AG10803 (cell line): ENCODE measurements at places on chromosomes 13 and 19.

GRCh38 chr13:34430294-34430693 is 511.8 kb upstream of the NBEA start:
- peak; percentile 83 for DNase-seq

GRCh38 chr13:78194904-78195639 is 276.4 kb upstream of the EDNRB start:
- DNase-seq: peak; percentile 16

GRCh38 chr19:11247391-11247790 is 8.0 kb downstream of the ANGPTL8 start:
- no peak for DNase-seq

DNA sequence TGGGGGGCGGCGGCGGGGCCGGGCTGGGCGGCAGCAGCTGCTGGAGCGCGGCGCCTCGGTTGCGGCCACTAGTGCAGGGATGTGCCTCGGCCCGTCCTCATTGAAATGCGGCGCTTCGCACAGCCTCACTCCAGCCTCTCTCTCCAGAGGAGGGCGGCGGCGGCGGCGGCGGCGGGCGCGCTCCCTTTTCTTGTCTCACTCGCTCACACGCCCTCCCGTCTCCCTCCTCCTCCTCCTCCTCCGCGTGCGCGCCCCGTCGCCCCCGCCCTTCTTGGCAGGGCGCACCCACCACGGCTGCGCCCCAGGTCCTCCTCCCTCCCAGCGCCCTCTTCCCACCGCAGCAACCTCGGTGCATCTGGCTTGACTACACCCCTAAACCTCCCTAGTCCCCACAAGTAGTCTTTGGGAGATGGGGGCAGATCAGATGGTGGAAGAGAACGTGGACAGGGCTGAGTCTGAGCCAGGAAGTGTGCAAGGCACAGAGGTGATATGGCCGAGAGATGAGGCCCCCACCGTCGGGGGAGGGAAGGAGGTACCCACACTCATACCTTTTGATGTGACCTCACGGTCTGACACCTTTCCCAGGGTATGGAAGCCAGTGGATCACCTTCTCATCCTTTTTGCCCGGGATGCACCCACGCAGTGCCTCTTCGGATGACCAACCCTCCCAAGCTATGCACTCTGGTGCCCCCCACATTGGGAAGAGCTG is at the start of gene DCLK1:
Gene DCLK1 (minus strand): TSS at position 161 of the 709 bp plus-strand sequence.
- DNase-seq: peak; percentile 6

- DNase-seq: no peak
These were observed 2.1 kb upstream of the GRWD1 start for GRCh38 chr19:48443731-48444128.

DNA sequence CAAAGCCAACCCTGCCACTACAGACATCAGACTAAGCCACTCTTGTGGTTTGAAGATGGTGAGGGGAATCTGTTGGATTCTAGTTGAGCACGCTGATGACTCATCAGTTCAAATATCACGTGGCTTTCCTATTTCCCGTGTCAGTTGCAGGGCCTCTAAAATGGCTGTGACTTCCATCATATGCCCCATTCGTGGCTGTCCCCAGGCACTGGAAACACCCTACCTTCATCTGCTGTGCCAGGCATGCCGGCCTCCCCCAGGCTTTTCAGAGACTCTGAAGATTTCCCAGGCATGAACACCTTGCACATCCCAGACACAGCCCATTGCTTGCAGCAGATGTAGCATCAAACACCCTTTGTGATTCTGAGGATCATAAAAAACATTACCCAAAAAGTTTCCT is 659.9 kb downstream of the UQCRFS1 start:
- no peak for DNase-seq

- DNase-seq: no peak
These were observed 14.4 kb upstream of the SYCN start for GRCh38 chr19:39218230-39219007.

GRCh38 chr19:47172666-47173455 is 42.2 kb downstream of the SAE1 start:
- DNase-seq: no peak

DNA sequence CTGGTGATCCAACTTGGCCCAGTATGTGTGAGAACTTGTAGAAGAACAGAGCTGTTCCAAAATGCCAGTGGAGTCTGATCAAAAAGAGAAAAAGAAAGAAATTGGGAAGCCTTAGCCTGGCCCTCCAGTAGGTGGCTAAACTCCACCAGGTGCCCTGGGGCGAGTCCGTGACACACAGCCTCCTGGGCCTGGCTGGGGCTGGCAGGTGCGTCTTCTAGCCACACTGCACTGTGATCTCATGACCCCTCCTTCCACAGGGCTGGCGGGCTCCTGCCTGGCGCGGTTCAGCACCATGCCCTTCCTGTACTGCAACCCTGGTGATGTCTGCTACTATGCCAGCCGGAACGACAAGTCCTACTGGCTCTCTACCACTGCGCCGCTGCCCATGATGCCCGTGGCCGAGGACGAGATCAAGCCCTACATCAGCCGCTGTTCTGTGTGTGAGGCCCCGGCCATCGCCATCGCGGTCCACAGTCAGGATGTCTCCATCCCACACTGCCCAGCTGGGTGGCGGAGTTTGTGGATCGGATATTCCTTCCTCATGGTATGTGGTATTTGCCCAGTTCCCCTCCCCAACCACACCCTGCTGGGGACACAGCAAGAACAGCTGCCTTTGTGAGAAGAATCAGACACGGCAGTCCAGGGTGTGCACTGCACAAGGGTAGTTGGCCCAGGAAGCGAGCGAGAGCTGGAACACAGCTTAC is 53.7 kb downstream of the RAB20 start:
- DNase-seq: no peak

DNA sequence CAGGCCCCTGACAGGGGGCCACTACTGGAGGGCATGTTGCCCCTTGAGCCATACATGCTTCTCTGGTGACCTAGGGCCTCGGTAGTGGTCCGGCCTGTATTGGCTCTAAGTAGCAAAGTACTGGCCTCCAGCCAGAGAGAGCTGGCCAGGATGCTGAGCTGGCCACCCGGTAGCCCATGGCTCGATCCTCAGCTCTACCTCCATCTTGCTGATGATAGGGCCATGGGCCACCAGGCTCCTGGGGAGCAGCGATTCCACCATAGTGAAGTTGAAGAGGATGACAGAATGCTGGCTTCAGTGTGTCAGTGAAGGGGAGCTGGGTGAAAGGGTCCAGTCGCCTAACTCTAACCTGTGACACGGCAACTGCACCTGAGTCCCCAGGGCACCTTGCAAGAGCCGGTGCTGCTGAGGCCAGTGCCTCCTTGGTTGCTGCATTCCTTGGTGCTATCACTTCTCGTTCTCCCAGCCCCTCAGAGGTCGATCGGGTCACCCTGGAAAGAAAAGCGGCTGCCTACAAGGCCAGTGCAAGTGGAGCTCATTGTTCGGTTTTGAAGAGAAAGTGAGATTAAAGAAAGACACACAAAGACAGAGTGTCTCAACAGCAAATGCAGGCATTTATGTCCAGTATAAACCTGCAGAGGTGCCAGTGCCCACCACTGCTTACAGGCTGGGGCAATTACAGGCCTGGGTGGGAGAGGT is 5.0 kb downstream of the FPR3 start:
- no peak for DNase-seq

DNA sequence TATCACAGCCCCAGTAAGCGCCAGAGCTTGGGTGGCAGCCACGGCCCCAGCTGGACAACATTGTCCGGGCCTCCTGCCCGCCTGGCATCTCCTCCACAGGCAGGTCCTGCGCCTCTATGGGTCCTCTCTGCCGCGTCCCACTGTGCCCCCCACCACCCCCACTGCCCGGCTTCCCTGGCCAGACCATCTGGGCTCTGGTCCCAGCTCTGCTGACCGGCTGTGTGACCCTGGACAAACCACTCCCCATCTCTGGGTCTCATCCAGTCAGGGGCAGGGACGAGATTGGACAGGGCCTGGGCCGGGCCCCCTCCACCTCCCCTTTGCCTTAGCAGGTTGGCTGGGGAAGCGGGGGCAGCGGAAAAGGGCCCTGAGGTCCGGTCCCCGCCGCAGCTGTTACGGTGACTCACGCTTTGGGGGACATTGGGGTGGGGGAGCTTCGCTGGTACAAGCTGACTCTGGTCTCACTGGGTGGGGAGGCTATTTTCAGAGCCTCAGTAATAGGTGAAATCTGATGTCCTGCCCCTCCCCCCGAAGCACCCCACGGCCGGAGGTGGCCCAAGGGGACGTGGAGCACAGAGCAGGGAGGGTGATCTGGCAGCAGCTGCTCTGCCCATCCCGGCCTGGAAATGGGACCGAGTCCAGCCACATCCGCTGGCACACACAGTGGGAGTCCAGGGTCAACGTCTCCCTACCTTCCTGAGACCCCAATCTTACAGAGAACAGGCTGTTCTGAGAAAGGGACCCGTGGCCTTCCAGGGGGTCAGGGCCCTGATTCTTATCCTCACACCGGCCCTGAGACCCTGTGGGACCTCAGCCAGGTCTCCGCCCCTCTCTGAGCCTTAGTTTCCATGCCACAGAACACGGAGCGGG is 9.1 kb downstream of the NFIC start:
- DNase-seq: peak; percentile 37

DNA sequence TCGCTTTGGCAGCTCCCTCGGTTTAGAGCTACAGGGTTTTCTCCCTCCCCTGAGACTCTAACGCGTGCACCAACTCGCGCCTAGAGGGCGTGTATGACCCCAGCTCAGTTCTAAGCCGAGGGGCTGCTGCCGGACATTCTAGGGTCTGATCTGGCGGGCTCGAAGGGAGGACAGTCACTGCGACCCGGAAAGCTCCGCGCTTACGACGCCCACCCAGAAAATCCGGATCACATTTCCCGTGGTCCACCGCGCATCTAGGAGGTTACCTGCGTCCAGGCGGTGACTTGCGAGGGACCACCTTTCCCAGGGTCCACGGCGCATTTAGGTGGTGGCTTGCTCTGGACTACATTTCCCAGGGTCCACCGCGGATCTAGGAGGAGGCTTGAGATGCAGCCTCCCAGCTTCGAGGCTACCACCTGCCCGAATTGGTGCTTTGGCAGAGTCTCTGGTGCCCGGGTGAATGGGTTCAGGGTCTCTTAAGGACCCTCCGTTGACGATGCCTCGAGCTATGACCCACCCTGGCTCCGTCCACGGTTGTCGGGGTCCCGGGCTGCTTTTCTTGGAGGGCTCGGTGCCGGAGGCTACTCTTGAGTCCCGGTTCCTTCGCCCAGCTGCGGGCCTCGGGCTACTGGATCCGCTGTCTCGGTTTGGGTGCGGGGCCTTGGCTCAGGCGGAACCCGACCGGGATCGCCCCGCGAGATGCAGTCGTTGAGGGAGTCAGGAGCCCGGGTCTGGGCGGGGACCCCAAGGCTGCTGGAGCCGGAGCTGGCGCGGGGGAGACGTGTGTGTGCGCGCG is 30.5 kb downstream of the ZNF146 start:
- DNase-seq: no peak

DNA sequence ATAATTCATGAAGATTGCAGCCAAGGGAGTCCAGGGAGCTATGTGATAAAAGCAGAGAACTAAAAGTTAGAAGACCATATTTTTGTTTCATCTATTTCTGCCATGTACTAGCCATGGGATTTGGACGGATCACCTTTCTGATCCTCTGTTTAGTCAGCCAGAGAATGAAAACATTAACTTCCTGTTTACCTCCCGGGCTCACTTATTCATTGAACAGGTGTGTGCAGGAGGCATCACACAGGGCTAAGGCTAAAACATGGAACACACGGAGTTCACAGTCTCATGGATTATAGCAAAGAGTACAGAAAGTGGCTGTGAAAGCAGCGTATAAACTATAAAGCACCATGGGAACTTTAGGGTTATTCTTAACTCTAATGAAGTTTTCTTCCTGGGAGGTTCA is 96.8 kb downstream of the GPR12 start:
- no peak for DNase-seq

GRCh38 chr19:53467485-53468262 is at the start of gene ZNF813:
TSS of gene ZNF813 (plus strand) at chr19:53467733. CDS start at chr19:53483823, 16,090 bp downstream.
- peak; percentile 80 for DNase-seq

DNA sequence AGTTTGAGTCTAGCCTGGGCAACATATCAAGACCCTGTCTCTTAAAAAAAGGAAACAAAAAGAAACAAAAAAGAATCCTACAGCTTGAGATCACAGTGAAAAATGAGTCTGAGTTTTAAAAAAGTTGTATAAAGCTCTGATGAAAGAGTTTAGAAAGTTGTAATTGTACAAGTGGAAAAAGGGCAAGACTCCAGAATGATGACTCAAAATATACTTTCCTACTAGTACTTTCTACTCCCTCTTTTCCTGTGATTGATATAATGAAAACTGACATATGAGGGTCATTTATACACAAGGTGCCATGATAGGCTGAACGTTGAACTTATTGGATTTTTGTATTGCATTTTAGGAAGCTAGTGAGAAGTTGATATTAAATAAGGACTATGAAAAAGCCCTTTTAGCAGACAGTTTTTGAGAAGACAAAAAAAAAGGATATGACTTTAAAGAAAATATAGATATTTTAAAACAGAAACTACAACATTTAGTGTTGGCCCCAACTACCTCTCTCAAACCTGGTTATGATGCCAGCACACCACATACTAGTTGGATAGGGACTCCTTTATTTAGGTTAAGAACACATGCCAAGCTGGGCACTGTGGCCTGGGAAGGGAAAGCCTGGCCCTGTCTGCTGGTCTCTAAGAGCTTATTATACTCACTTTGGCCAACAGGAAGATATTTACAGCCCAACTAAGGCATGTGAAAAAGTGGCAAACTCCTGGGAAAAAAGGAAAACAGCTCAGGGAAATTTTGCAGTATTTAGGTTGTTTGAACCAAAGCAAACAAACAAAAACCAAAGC is 116.6 kb downstream of the KL start:
- DNase-seq: peak; percentile 42

- no peak for DNase-seq
These were observed 43.9 kb downstream of the SLC10A2 start for GRCh38 chr13:103022336-103022735.

- DNase-seq: no peak
These were observed 17.2 kb downstream of the COLGALT1 start for GRCh38 chr19:17572638-17573037.

- peak; percentile 18 for DNase-seq
These were observed 145.9 kb downstream of the OLFM4 start for GRCh38 chr13:53174545-53174944.

- no peak for DNase-seq
These were observed 59.9 kb upstream of the TPP2 start for GRCh38 chr13:102536695-102537485.

DNA sequence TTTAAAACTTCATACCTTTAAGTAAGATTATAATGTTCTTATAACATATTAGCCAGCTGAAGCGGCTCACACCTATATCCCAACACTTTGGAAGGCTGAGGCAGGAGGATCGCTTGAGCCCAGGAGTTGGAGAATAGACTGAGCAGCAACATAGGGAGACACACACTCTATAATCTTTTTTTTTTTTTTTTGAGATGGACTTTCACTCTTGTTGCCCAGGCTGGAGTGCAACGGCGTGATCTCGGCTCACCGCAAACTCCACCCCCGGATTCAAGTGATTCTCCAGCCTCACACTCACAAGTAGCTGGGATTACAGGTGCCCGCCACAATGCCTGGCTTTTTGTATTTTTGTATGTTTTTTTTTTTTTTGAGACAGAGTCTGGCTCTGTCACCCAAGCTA is 37.3 kb downstream of the SPRYD7 start:
- DNase-seq: no peak

GRCh38 chr19:10749435-10750384 is 31.8 kb downstream of the DNM2 start:
- DNase-seq: no peak

GRCh38 chr13:75749407-75749806 is 113.3 kb downstream of the LMO7 start:
- DNase-seq: peak; percentile 67
